HS-27A (cell line): ENCODE measurements at places on chromosomes 12 and 14.

DNA sequence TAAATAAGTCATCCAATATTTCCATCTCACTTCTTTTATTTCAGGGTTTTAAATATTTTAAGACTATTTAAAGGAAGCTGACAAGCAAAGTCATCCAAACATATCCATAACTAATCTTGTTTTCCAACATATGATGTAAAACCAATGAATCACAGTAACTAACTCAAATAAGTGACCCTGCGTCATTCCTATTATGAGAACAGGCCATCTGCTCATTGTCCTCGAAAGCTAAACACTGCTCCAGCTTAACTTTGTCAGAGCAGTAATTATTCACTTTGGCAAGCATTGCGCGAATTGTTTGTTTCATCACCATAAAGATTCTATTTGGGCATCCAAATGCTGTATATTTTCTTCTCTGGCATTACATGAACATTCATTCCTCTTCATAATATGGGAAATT is 99.1 kb downstream of the CAPZA3 start:
- DNase-seq, result no peak

- DNase-seq, result no peak
Observed at GRCh38 chr14:74786796-74787315, 23.7 kb downstream of the YLPM1 start.

DNA sequence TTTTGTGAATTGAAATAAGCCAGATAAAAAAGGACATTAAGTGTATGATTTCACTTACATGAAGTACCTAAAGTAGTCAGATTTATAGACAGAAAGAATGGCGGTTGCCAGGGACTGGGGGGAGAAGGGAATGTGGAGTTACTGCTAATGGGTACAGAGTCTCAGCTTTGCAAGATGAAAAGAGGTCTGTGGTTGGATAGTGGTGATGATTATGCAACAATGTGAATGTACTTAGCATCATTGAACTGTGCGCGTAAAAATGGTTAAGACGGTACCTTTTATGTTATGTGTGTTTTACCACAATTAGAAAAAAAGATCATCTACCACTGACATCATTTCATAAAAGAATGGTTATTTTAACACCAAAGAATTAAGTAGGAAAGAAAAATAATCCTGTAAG is 35.9 kb downstream of the RNFT2 start:
- DNase-seq, result no peak

- DNase-seq, result no peak
Observed at GRCh38 chr14:75196468-75196867, 20.1 kb upstream of the TMED10 start.

GRCh38 chr12:52078276-52078675 is 1.2 kb upstream of the SMIM41 start:
- DNase-seq, result no peak

GRCh38 chr14:79656056-79656455 is 555.2 kb downstream of the DIO2 start:
- DNase-seq, result no peak

DNA sequence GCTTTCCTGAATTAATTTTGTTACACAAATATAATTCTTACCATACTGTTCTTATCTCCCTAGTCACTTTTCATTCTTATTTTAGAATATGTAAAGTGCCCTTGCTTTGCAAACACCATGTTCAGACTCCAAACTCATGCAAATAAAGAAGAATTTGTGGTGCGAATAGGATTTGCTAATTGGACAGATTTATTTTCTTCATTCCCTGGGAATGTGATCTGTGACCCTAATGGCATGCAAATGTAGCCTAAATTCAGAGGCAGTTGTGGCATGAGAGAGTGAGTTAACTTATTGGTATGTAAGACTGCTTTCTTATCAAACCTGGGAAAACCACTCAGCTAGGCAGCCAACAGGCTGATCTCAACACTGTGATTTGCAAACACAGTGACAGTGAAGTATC is 10.0 kb downstream of the CAPZA3 start:
- DNase-seq, result peak; percentile 97

- DNase-seq, result no peak
Observed at GRCh38 chr14:77681196-77682157, 26.3 kb downstream of the ALKBH1 start.

- no peak for DNase-seq
Observed at GRCh38 chr12:46921764-46922133, 96.0 kb upstream of the SLC38A4 start.

GRCh38 chr14:73231981-73232851 is 5.1 kb upstream of the PAPLN start:
- no peak for DNase-seq

- no peak for DNase-seq
Observed at GRCh38 chr12:41924111-41924510, 220.6 kb downstream of the GXYLT1 start.

DNA sequence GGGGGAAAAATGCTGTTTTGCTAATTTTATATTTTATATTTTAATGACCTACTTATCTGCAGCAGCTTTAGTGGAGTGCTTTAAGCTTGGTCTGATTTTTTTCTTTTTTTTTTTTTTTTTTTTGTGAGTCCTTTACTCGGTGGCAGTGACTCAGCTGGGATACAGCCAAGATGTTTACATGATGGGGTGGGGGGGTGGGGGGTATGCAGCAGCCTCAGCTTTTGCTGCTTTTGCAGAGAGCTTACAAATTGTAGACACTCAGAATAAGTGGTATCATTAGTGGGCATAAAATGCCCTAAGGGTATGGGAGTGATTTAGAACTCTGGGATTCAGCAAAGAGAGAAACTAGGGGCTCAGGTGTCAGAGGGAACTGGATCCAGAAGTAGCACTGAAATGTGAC is 38.2 kb upstream of the ARHGAP5 start:
- no peak for DNase-seq

DNA sequence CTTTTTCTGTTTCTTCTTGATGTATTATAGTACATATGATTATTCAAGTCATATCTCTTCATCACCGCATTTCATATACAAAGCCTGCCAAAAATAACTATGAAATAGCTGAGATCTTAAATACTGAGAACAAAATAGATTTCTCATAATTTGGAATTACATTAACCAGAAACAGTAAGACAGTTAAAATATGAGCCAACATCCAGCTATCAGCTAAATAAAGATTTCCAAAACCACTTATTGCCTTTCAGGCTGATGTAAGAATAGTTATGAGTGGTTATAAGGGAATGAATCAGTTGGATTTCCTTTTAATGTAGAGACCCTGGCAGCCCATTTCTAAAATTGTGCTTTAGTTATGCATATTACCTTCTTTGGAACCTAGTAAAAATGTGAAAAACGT is 47.4 kb downstream of the TMEM117 start:
- DNase-seq, result no peak

DNA sequence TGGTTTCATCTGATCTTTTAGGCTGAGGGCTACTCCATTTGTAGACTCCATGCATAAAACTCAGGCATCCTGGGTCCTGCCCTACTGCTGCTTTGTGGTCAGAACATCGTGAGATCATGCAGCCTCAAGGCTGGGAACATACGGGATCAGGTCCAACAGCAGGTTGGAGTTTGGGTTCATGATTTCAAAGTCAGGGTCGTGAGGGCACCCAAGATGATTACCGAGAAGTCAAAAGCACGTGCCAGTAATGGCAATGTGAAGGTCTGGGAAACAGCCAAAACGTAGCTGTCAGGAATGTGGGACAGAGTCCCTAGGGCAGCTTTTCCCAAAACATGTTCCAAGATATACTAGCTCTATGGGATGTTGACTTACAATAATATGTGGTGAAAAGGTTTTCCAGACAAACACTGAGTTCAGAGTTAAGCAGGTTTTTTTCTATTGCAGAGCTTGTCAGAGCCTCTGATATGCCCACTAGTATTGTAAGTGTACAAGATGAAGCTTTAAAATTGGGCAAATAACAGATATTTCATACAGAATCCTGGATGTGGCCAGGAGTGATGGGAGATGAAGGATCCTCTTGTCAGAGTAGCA is 130.3 kb upstream of the DNM1L start:
- peak; percentile 67 for DNase-seq

DNA sequence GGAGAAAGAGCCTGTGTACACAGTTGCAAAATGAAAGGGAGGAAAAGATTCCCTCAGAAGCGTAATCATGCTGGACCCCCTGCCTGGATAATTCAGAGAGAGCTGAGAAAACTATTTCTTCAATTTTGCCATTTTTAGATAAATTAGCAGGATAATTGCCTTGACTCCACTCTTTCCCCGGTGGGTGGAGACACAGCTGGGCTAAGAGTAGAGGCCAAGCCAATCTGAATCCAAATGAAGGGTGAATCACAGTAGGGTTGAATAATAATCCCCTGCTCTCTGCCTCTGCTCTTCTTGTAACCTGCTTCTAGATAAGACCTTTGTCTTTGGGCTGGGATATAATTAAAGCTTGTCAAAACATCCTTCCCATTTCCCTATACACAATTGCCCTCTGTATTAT is 150.1 kb downstream of the CAPZA3 start:
- no peak for DNase-seq

- no peak for DNase-seq
Observed at GRCh38 chr12:105580821-105581352, 250.4 kb downstream of the C12orf75 start.

GRCh38 chr12:48022180-48022521 is 17.9 kb upstream of the COL2A1 start:
- no peak for DNase-seq

DNA sequence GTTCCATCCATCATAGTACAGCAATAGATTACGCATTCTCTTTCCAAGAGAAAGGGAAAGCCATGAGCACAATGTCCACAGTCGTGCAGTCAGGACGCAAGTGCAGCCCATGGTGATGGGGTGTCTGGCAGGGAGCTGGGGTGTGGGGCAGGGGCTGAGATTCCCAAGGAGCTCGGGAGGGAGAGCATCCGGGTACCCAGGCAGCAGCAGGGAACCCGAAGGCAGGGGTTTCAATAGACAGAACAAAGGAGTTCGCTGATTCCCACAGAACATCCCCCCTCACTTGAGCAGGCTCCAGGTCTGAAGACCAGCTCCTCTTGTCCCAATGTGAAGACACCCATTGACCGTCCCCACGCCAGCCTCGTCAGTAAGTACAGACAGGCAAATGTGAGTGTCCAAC is 13.5 kb downstream of the ANHX start:
- no peak for DNase-seq

DNA sequence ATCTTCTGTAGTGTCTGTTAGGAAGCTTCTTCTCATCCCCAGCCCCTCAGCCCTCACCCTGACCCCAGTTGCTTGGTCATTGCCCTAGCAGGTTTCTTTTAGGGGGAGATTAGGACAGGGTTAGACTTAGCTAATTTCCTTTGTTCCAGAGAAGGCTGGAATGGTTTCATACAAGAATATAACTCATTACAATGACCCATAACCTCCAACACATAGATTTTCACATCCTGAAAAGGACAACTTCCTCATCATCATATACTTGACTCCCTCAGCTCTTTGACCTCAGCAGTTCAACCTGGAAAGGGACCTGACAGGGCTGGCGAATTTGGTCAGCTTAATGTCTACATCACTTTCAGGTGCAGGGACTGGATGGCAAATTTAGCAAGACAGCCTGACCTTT is 8.0 kb upstream of the BHLHE41 start:
- DNase-seq, result no peak

- no peak for DNase-seq
Observed at GRCh38 chr12:76375470-76375869, 27.3 kb upstream of the BBS10 start.
